ENCODE measurements at places on chromosomes 1 and 21.

GRCh38 chr1:156191292-156191964 is 2.5 kb upstream of the SLC25A44 start:
- no peak for DNase-seq

GRCh38 chr1:155026154-155026553 is 7.4 kb downstream of the DCST2 start:
- DNase-seq = no peak

GRCh38 chr1:17970757-17971156 is 136.8 kb upstream of the IGSF21 start:
- no peak for DNase-seq

- DNase-seq = no peak
Observed at GRCh38 chr1:204313675-204314074, 46.1 kb downstream of the PLEKHA6 start.

- no peak for DNase-seq
Observed at GRCh38 chr1:56453016-56453415, 126.3 kb downstream of the PLPP3 start.

DNA sequence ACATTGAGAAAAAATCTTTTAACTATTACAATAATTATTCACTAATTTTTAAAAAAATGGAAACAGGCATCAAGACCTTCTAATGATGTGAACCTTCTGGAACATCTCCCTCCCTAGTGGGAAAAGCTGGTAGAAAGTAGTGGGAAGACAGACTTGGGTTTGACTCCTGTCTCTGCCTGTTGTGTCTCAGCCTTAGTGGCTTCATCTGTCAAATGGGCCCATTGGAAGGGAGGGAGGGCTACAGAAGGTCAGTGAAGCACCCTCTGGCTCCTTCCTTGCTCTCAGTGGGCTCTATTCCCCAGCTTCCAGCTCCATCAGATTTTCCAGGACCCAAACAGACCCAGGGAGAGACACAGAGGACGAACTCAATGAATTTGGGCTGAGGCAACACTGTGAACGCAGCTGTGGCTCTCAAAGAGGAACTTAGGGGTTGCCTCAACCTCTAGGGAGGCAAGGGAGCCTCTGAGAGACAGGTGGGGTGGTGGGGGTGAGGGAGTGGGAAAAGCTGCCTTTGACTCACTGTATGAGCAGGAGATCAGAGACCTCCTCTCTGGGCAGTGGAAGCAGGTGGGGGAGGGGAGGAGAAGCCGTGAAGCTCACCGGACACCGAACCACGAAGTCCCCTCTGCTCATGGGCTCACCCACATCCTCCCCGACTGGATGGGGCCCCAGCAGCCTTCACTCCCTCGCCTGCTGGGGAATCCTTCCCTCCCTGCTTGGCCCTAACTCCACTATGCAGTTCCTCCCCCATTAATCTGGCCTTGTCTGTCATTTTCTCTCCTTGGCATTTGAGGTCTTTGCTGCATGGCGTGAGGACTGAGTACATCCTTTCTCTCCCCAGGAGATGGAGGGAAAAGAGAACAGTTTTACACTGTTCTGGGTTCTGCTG is 4.5 kb downstream of the CNR2 start:
- DNase-seq = peak; percentile 63

- peak; percentile 25 for DNase-seq
Observed at GRCh38 chr1:42737257-42737656, 2.8 kb downstream of the CLDN19 start.

- no peak for DNase-seq
Observed at GRCh38 chr1:210125143-210125542, 107.5 kb upstream of the SERTAD4 start.

GRCh38 chr1:167717351-167717750 is 4.4 kb upstream of the MPZL1 start:
- no peak for DNase-seq

All from inflammatory macrophage treated with lipopolysaccharide for 1 hour (primary cell).